ENCODE measurements at places on chromosomes 2 and 18.

DNA sequence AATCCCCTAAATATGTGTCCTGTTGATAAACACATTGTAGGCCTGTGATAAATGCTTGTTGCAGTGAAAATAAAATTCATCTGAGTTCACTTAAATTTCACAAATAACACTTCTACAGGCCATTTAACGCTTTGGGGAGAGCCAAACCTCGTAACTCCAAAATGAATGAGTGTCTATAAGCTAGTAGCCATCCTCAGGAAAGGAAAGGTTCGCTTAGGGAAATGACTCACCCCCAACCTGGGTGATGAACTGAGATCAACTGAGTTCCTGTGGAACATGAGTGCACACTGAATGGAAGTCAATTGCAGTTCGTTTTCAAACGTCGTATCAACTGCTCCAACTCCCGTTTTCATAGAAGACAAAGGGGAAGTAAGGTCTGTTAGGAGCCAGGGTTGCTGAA, 527.6 kb upstream of the ID2 start:
- no peak for DNase-seq

GRCh38 chr2:127081826-127082633, 24.9 kb downstream of the BIN1 start:
- DNase-seq = no peak

- no peak for DNase-seq
Measured at GRCh38 chr2:194424683-194425209, 1232.3 kb upstream of the SLC39A10 start.

DNA sequence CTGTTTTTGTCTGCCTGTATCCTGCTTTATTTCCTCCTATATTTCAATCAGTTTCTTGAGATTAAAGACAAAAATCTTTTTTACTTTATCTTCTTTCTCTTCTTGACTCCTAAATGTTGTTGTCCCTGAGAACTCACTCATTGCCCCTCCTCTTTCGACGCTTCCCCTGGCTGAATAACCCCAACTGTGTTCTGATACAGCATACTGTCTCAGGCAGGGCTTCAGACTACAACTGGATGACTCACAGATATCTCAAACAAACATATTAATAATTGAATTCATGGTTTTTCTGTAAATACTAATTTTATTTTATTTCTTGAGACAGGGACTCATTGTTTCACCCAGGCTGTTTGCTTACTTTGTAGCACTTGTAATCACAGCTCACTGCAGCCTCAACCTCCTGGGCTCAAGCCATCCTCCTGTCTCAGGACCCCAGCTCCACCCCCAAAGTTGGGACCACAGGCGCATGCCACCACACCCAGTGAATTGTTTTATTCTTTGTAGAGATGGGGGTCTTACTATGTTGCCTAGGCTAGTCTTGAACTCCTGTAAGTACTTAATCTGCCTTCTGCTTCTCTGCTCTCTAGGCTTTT, 9.4 kb downstream of the ITGAV start:
- no peak for DNase-seq

GRCh38 chr2:111148925-111149324, 28.2 kb downstream of the BCL2L11 start:
- no peak for DNase-seq

DNA sequence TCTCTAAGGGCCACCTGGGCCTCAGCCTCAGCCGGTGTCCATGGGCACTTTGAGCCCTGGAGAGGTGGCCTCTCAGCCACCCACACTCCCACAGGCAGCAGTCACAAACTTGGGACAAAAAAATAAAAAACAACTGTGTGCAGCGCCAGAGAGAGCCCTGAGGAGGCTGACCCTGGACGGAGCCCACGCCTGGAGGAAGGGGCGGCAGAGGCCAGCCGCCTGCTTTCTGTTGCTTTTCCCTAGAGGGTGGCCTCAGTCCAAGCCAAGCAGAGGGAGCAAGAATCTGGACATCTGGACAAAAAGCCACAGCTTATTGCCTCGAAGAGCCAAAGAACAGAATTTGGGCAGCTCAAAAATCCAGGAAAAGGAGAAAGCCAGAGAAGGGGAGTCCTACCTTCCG, 43.3 kb upstream of the LDLRAD4 start:
- DNase-seq = no peak

GRCh38 chr18:26614374-26614773, 66.0 kb upstream of the KCTD1 start:
- no peak for DNase-seq

DNA sequence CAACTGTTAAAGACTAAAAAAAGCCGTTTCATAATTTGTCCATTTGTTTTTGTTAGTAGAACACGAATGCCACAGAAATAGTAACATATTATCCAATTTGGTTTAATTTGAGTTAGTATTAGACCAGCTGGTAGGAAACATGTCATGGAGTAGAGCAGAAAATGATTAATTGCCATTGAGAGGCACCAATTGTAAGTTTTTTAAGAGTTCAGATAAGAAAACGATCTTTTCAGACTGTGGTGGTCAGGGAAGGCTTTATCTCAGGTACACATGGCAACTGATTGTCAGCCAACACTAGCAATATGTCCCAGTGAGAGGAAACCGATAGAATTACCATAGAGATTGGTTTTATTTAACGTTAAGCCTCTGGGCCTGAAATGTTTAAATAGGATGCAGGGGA, 438.2 kb upstream of the MAP2 start:
- DNase-seq = no peak

DNA sequence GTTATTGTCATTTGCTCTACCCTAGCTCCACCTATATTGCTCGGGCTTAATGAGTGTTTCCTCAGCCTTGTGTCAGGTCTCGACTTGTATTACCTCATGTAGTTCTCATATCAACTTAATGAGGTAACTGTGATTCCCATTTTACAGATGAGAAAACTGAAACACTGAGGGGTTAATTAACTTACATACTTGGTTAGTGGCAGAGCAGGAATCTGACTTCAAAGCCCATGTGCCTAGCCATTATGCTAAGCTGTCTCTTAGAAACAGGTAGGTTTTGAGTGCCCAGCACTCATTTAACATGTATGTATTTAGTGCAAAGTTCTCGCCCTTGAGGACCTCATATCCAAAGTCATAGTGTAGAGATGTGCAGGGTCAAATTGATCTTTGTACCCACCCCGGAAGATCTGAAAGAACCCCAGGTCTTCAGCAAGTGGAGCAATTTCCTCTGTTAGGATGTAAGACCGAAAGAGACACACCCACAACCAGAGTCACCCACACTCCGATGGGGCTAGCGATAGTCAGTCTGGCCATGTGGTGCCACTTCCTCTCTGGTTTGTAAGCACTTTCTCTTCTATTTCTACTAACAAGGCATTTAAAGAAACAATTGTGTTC, 121.0 kb upstream of the SLC39A10 start:
- no peak for DNase-seq

DNA sequence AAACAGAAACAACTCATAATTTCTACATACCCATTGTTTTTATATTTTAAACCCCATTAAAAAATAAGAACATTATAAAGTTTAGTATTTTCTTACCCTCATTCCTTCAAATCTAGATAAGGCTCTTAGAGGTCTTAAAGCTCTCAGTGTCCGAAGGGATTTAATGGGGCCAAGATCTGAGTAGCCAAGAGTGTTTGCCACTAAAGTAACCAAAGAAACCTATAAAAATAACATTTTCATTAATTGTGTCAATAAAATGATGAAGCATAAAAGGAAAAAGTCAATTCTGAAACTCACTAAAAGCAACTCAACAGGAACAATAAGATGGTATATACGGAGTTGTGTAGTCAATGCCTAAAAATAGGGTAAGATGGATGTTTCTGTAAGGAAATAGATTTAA, 105.4 kb upstream of the SCN1A start:
- no peak for DNase-seq

- no peak for DNase-seq
Measured at GRCh38 chr2:207720517-207721187, 9.2 kb downstream of the CCNYL1 start.

GRCh38 chr2:84038866-84039265, 420.2 kb downstream of the SUCLG1 start:
- DNase-seq = peak; percentile 59

GRCh38 chr2:26456440-26457250, 21.3 kb downstream of the OTOF start:
- DNase-seq = no peak

DNA sequence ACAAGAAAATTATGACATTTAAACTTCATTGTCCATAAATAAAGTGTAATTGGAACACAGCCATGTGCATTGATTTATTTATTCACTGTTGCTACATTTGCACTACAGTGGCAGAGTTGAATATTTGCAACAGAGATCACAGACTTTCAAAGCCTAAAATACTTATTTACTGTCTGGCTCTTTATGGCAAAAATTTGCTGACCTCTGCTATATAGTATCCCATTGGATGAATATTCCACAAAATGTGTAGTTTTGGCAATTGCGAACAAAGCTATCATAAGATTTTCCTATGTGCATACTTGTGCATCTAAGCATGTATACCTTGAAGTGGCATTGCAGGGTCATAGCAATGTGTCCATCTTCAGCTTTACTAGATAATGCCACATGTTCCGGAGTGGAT, 32.1 kb downstream of the CCDC85A start:
- DNase-seq = no peak

DNA sequence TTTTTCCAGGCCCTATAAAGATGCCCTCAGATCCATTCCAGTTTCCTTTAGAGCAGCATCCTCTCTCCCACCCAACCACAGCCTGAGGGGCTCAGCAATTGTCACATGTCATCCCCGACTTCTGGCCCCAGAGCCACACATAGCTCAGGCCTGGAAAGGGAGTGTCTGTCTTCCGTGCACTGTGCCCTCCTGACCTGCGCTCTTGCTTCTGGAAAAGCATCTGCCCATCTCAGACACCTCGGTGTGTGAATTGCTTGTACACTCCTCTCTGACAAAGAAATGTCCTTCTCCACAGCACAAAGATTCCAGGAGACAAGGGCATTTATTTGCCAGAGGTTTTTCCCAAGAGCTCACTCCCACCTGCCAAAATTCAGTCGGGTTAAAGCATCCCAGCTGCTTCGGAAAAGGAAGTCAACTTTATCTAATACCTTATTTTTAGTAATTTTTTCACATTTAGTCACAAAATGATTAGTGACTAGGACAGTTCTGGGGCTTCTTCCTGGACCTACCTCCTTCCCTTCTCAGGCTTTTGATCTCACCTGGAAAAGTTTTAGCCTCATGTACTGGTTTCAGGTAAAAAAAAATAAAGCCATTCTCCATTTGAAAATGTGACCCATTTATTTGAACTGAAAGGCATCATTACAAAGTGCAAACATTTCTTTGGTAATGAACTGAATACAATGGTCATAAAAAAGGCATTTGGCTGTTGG, 112.9 kb downstream of the PXDN start:
- DNase-seq = no peak

GRCh38 chr2:237704501-237705434, 77.4 kb downstream of the LRRFIP1 start:
- no peak for DNase-seq

DNA sequence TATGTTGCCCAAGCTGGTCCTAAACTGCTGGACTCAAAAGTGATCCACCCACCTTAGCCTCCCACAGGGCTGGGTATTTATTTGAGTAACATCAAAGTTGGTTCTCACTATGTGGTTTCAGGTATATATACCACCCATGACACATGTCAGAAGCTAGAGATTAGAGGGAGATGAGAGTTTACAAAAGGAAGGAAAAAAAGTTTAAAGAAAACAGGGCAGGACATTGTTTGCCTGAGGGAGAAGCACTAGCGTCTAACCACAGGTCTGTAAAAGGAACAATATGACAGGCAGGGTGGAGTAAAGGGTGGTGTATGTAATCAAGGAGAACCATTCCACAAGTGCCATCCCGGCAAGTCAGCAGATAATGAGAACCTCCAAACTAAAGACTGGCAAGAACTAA, 8.5 kb downstream of the CEP76 start:
- no peak for DNase-seq

DNA sequence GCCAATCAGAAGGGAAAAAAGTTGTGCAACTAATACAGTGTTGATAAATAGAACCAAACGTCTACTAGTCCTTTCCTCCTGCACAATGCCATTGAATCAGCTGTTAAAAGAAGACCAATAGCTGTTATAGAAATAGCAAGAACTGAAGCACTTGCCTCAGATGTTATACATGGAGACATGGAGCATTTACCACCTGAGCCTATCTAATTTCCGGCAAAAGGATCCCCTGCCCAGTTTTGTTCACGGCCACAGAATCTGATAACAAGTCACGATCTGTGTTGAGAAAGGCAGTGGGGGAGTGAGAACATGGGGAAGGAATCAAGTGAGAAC, 285.4 kb downstream of the ZEB2 start:
- DNase-seq = no peak

GRCh38 chr2:120737340-120738101, 1.9 kb downstream of the GLI2 start:
- no peak for DNase-seq

- DNase-seq = peak; percentile 18
Measured at GRCh38 chr2:215465256-215465655, 29.4 kb upstream of the FN1 start.

DNA sequence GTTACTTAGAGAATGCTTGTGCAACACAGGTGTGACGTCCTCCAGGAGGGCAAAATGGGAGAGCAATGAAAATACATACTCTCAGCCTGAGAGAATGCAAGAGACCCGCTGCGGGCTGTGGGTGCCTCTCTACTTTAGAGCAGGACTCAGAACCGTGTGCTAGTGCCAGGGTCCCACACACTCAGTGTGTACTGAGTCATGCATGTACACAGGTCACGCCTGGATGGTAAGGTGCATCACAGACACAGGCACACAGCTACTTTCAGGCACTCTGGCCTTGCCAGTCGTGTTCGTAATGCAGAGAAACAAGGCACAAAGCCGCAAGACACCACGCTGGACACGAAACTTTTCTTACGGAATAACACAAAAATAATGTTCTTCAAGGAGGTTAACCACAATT, 125.3 kb downstream of the ZNF516 start:
- DNase-seq = no peak

DNA sequence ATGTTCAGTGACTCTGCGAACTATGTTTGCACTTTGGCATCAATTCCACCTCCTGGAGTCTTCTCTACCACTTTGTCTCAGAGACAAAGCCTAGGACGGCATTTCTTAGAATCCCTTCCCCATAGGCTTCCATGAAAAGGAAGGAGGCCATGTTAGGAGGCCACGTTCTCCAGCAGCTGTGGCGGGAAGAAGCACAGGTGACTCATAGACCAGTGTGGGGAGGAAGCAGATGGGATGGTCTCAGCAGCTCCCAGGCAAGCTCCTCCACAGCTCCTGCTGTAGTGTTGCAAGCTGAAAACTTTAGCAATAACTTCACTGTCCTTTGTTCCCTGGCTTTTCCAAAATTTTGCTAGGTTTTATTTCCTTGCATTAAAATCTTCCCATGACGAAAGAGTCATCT, 781.3 kb upstream of the ID2 start:
- no peak for DNase-seq
